ENCODE measurements at places on chromosomes 3 and 15.

DNA sequence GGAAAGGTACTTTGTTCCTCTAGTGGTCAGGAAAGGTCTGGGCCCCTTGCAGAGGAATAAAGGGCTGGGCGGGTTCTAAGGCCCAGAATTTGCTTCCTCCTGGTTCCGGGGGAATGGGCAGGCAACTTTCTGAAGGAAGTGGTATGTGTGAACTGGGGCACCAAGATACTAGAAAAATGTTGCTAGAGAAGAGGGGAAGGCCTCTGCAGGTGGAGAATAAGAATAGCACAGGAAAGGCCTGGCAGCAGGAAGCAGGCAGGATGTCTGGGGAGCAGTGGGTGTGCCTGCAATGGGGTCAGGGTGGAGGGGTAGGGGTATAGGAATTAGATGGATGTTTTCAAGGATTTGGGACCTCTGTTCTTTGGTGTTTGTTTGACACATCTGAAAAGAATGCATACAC lies 2.0 kb downstream of the SLC22A13 start:
- DNase-seq = no peak

GRCh38 chr15:88891540-88892254 lies 3.6 kb downstream of the HAPLN3 start:
- DNase-seq = no peak

GRCh38 chr3:145294572-145294971 lies 866.4 kb downstream of the PLOD2 start:
- DNase-seq = no peak

GRCh38 chr15:62877276-62877857 lies 165.2 kb upstream of the TPM1 start:
- DNase-seq = no peak

GRCh38 chr3:115588201-115589115 lies 34.9 kb upstream of the GAP43 start:
- no peak for DNase-seq

DNA sequence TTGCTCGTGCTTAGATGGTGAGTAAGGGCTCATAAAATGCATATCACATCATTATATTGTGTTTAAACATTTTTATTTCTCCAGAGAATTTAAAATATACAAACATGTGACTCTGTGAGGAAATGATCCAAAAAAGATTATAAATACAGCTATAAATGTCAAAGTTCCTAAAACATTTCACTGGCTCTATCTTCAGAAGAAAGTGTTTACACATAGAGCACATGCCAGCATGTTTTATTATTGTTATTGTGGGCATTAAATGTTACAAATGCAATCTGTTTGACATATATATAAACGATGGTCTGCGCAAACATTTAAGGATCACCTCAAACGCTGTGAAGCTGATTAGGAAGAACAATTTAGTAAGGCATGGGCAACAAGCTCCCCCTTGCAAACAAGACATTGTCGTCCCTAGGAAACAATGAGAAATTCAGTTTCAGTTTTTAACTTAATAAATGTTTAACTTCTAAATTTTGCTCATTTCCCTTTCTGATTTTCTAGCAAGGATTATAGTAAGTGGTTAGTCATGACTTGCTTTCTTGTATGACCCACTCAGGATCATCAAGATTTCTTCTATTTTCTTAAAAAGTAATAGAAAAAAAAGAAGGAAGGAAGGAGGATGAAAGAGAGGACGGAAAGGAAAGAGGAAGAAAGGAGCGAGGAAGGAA lies 207.5 kb downstream of the SATB1 start:
- no peak for DNase-seq

GRCh38 chr15:72733941-72734738 lies 48.1 kb downstream of the BBS4 start:
- no peak for DNase-seq

DNA sequence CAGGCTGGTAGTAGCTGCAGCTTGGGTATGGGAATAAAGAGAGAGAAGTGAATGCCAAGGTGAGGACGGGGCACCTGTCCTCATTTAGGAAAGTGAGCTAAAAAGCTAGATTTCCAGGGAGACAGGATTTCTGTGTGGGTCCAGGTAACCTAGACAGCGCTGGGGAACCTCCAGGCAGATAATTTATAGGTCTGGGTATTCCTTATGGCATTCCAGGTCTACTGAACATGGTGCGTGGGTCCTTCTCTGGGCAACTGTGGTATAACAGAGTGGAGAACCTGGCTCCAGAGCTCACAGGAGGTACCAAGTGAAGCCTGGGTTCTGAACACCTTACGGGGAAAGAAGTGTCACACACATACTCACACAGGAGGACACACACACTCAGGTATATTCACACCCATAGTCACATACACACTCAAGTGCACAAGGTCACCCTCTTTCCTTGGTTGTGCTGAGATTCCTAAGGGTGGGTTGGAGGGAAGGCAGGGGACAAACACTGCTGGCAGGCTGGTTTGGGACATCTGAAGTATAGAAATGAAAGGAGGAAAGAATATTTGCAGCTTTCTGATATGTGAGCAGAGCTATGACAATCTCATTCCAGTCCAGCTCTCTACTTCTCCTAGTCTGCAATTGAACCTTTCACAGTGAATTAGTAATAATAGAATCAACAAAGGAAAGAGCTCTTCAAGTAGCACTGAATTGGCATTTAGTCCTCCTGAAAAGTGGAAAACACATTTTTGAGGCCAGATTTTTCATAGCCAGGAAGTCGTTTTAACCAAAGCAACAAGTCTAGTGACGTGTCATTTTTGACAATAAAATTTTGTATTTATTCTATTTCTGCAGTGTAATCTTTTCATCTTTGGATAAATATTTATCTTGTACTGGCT lies 37.4 kb upstream of the ITGA11 start:
- DNase-seq = no peak

DNA sequence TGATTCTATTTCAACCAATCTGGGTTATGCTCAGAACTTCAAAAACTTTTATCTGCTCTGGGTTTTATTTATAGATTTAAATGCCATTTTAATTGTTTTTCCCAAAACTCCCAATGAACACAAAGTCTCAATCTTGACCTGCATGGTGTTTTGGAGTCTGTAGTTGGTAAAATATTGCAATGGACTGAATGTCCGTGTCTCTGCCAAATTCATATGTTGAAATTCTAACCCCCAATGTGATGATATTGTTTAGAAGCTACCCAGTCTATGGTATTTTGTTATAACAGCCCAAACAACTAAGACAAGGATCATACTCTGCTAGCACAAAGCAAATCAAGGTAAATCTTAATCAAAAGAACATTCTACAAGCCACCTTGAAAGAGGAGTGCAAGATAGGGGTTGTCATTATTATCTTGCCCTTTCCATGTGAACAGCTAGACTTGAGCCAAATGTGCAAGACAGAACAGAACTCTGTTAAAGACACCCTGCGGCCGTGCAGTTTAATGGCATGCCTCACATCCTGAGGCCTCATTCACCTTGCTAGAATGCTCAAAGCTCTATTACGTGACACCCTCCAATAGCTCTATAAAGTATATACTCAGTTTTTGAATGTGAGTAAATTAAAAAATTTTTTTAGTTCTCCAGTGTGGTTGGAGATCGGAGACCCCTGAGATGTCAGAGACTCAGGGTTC lies 7.5 kb downstream of the EOGT start:
- DNase-seq = no peak

DNA sequence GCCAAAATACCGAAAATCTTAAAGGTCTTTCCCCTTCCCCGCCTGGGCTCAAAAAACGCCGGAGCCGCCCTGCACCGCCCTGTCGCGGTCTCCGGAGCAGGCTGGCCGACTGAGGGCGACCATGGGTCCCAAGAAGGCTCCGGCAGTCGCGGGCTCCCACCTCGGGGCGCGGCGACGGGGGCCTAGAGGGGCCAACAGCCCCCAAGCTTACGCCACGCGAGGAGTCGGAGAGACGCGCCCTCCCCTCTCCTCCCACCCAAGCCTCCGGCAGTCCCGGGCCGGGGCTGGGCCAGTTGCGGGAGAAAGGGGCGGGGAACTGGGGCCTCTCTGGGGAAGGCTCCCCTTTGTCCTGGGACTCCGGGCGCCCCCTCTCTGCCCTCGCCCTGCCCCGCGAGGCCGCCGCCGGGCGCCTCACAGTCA lies 69.2 kb downstream of the GOLGA8B start:
- DNase-seq = peak; percentile 28

DNA sequence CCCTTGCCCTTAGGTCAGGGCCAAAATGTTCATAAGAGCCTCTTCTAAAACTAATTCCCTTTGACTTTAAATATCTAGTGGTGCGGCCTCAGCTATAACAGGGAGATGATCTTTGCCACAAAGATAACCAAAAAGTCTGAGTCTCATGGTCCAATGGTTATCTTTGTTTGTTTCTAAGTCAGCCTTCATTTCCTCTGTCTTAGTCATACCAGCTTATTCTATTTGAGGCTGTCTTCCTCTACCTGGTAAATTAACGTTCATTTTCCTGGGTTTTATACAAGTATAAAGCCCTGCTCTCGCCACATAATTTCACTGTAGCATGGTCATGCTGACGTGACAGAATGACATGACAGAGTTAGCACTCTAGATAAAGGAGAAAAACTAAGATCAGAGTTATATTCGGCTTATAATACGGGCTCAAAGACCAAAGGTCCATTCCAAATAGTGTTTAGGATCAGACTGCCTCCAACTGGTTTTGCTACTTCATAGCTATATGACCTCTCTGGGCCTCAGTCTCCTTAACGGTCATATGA lies 18.4 kb downstream of the ZNF860 start:
- DNase-seq = no peak

DNA sequence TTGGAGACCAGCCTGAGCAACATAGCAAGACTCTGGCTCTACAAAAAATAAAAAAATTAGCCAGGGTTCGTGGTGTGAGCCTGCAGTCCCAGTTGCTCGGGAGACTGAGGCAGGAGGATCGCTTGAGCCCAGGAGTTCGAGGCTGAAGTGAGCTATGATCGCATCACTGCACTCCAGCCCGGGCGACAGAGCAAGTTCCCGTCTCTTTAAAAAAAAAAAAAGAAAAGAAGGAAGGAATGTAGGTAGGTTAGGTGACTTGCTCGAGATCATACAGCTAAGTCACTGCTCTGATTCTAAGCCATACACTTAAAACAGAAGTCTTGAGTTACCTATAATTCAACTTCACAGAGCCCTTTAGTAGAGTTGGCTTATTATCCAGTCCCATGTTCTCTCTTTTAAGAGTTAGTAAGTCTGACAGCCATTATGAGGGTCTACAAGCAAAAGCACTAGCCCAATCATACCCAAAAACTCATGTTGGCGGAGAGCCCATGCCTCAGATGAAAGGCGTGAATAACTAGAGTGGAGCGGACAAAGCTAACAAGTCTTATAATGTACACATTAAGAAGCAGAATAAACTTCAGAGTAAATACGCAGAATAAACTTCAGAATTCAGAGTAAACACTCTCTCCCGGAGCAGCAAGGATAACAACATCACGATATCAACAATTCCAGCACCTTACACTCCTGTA lies 768 bp downstream of the AAGAB start:
- DNase-seq = no peak

- no peak for DNase-seq
These were observed 57.9 kb downstream of the CMSS1 start for GRCh38 chr3:99875581-99875928.

- DNase-seq = no peak
These were observed 140.2 kb upstream of the RBMS3 start for GRCh38 chr3:29140666-29141065.

GRCh38 chr3:150544041-150544440 lies 2.3 kb downstream of the SERP1 start:
- DNase-seq = no peak

DNA sequence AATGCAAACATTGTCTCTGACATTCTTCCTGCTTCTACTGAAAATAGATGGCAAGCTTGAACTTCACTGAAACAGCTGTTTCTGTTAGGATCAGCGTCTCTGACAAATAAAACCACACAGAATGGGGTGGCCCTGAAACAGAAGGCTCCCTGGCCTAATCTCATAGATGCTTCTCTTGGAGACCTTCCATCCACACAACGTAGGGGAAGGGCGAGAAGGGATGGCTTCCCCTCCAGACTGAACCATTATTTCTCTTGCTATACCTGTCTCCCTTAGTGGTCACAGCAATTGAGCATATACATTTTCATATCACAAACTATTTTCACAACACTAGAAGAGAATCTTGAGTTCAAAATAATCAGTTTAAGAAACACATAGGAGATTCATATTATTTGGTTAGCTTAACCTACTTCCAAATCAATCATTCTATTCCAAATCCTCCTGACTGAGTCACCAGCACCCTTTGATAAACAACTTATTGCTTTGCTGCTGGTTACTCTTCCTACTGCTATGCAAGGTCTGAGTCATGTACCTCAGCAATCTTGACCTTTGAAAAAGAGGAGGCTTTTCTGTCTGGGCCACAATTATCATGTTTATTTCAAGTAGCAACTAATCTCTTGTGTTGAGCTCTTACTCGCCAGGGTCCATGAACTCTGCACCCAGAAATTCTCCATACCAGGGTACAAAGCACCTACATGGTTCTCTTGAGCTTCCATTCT lies 45.5 kb downstream of the CBLB start:
- peak; percentile 34 for DNase-seq

GRCh38 chr3:37323494-37323893 lies 149.1 kb upstream of the LRRFIP2 start:
- DNase-seq = no peak

GRCh38 chr15:63945007-63945788 lies 101.1 kb downstream of the DAPK2 start:
- peak; percentile 69 for DNase-seq

DNA sequence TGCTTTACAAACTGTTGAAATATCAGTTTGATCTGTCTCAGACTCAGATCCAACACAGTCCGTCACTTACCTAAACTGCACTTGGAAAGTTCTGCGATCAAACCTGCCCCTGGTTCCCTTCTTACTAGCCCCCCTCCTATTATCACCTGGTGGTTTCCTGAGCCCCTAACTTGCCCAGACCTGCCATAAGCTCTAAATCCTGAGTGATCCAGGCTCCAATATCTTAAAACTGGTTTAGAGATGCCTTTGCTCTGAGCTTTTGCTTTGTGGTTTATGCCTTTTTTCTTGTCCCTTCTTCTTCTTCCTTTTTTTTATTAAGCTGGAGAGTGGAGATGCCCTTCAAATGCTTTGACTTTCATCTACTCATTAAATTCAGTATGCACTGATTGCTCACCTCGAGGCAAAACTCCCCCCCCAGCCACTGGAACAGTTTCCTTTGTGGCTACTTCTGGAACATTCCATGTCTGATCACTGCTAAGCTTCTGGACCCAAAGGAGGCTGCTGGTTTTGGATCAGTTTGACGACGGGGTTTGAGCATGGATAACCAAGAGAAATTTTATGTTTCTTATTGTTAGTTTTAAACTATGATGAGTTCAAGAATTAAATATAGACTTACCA lies 3.5 kb upstream of the ITGB5 start:
- no peak for DNase-seq

- DNase-seq = no peak
These were observed 52.9 kb downstream of the CLEC3B start for GRCh38 chr3:45078910-45079522.

GRCh38 chr3:62164196-62164595 lies 209.2 kb downstream of the FEZF2 start:
- DNase-seq = no peak

DNA sequence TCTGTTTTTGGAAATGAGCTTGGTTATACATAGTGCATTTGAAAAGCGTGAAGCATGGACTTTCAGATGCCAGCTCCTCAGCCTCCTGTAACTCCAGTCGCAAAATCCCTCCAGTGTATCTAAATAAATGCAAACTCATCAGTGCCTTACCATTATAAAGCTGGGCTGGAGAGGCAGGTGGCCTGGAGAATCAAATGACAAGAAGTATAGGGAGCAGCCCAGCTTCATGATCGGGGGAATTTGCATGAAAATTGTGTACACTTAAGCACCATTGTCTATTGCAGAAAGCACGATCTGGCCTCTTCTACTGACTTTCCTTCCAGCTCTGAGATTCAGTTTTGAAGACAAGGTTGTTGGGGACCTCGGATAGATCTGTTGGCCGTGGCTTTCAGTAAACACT lies 71.7 kb downstream of the IGF1R start:
- no peak for DNase-seq

Measured in activated CD8-positive, alpha-beta memory T cell treated with anti-CD3 and anti-CD28 coated beads, Interleukin-2, amount 50 U/mL, for 4 hours (primary cell).